ENCODE measurements at places on chromosomes 2 and 18.

GRCh38 chr2:48779019-48779716 lies 23.6 kb upstream of the LHCGR start:
- no peak for DNase-seq

DNA sequence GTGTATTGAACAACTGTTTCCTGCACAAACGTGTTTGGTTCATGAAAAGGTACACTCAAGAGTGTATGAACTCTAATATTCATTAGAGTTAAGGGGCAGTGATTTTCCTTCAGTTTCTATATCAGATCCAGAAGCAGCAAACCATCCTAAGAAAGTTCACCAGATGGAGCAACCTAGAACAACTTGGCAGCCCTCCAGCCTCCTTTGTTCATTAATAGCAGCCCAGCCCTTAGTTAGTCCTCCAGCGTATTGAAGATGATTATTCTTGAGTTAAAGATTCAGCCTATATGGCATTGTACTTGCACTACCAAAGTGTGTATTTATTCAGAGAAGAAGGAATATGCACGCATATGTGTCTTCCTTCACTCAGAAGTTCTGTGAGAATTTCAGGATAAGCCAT lies 365.5 kb downstream of the SETBP1 start:
- no peak for DNase-seq

- peak; percentile 23 for DNase-seq
Observed at GRCh38 chr18:55779691-55780585, 191.9 kb upstream of the TCF4 start.

GRCh38 chr2:110740747-110741349 lies 8.5 kb downstream of the ACOXL start:
- DNase-seq = no peak

DNA sequence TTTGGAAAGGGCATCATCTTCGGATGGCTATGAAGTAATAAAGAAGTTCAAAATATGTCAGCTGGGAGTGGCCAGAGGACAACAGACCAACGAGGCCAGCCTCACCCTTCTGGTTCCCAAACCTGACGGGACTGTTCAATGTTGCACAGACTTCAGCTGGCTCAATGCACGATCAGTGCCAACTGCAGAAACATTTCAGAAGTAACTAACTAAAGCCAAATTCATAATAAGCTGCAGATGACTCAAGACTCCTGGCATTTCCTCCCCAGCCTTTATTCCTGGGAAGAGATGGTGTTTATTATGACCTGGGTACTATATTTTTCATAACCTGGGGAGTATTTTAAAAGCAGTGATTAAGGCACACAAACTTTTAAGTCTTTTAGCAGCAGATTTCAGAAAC lies 3.8 kb upstream of the ATP6V1C2 start:
- DNase-seq = no peak

DNA sequence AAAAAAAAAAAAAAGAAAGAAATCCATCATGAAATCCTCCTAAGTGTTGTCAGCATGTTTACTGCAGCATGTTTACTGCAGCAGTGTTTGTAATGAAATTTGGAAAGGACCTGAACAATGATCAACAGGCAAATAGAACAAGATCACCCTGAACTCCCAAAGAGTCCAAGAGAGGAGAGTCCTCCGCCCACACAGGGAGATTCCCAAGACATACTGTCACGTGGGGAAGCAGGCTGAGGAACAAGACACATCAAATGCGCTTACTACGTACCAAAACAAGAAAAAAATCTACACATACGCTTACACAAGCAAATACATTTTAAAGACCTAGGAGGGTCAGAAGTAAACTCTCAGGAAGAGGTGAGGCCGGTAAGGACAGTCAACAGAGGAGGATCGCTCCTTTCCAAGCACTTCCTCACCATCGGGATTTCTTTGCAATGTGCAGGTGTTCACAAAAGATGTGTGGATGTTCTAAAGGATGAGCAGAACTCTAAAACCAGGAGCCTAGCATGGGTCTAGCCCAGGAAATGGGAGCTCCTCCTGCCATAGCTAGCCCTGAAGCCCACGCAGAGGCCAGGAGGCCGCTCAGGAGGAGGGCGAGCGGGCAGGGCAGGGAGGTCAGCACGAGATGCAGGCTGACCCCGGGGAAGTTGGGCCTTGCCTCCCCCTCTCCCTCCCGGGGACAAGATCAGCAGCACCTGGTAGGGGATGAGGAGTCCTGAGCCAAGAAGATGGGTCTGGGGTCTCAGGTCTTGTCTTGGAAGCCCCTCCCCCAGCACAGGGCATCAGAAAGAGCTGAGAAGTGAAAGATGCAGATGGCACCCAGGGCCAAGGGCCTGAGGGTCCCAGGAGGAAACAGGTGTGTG lies 66.4 kb downstream of the ZNF516 start:
- DNase-seq = no peak

DNA sequence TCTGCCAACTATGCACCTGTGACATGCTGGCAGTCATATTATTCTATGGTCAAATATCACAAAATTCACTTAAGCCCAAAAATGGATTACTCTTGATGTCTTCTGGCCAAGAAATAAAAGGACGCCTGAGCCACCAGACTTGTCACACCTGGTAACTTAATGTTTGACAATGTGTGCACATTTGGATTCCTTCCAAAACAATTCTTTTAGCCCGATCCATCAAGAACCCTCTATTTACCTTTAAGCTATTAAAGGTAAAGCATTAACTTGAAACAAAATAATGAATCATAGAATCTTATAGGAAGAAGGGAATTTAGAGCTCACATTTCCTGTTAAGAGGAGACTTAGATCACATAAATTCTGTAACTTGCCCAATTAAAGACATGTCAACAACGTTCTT lies 46.5 kb upstream of the NFU1 start:
- no peak for DNase-seq

- peak; percentile 38 for DNase-seq
Observed at GRCh38 chr2:232300894-232301387, 77.6 kb upstream of the ALPP start.

GRCh38 chr2:37877457-37878315 lies 47.4 kb upstream of the RMDN2 start:
- DNase-seq = peak; percentile 29

GRCh38 chr18:47283476-47283875 lies 32.0 kb upstream of the SKOR2 start:
- no peak for DNase-seq

DNA sequence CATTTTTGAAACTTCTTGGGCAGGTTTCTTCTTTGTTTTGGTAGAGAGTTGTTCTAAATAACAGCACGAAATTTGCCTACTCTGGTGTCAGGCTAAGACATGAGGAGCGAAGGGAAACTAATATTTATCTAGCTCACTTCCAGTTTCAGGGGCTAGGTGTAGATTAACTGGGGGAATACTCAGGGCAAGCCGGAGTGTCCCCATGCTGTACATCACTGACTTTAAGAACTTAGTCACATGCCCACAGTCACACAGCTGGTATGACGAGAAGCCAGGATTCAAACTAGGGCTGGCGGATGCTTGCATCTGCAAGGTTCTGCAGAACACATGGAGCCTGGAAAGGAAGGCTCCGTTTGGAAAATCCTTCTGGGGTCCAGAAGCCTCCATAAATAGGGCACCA lies 133.3 kb downstream of the ALPK2 start:
- DNase-seq = no peak

- no peak for DNase-seq
Observed at GRCh38 chr2:168118733-168119514, 128.5 kb downstream of the STK39 start.

DNA sequence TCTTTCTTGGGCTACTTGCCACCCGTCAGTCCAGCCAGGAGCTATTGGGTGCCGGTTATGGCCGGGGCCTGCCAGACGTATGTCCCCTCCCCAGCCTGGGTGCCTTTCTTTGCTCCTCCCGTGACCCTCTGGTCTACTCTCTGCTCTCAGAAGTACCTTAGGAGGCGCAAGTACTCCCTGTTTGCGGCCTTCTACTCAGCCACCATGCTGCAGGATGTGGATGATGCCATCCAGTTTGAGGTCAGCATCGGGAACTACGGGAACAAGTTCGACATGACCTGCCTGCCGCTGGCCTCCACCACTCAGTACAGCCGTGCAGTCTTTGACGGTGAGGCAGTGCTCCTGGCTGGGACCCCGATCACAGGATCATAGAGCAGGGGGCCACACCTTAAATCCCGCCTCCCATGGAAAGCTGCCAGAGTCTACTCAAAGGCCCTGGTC lies 99.5 kb downstream of the DYSF start:
- DNase-seq = no peak

GRCh38 chr2:88187038-88187676 lies 17.0 kb downstream of the THNSL2 start:
- peak; percentile 83 for DNase-seq

- DNase-seq = no peak
Observed at GRCh38 chr2:170360546-170361089, 182.7 kb downstream of the MYO3B start.

GRCh38 chr2:176508984-176509740 lies 239.9 kb downstream of the MTX2 start:
- no peak for DNase-seq

DNA sequence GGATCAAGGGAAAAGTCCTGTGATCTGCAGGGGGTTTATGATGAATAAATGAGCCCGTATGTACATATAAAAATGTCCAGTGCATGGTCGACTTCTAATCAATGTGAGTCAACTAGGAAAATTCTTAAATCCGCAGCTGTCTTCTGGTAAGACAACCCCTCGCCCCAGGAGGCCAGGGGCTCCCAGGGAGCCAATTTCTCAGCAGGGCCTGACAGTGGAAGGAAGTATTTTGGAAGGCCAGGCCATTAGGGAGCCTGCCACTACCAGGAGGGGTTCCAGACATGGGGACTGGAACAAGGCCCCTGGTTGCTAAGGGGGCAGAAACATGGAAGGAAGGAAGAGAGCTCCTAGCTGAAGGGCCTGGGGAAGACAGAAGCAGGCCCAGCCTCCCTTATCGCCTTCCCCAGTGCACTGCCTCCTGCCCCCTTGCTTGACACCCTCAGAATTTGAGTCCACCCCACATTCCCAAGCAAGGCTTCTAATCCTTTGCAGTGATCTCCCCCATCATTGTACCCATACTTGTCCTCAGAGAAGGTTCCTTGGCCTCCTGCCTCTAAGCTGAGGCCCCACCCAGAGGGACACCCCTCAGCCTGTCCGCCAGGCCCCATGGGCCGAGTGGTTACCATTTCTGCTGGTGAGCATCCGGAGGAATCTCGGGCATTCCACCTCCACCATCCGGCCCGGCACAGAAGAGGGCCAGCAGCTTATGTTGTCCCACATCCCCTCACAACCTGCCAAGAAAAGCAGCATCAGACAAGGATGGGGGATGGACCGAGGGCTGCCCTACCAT lies 45.9 kb downstream of the SCTR start:
- DNase-seq = no peak

GRCh38 chr2:50364511-50364910 lies 667.4 kb downstream of the NRXN1 start:
- DNase-seq = no peak

GRCh38 chr18:79664525-79665125 lies 15.0 kb upstream of the CTDP1 start:
- DNase-seq = no peak

DNA sequence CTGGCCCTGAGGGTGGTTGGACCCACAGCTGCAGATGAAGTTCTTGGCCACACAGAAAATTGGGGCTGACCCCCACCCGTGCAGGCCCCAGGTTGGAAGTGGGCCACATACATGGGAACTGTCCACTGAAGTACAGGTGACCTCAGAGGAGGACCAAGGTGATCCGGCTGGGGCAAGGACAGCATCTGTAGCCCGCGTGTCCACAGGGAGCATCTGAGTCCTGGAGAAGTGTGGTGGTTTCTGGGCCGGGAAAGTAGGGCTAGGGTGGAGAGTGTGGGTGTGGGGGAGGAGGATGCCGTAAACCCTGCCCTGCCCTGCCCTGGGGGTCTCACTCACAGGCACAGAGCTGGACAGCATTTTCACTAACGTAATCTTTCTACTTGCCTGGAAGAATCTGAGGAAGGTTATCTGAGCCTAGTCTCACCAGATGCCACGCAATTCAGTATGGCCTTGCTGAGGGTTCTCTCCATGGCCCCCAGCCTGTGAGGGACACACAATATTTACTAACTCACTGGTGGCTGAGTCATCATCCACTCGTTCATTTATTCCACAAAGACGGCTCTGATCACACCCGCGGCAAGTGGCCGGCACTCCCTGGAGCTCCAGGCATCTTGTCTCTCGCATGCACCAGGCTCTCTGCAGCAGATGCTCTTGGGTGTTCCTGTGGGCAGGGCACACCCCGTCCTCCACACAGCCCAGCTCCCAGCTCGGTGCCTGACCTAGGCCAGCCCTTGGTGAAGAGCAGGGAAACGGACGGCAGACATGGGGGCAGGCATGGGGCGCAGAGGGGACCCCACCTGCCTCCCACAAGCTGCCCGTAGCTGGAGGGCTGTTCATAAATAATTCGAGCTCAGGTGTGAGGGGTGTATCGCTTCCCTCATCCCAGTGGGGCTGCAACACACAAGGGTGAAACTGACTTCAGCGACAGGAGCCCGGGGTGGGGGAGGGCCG lies 51.2 kb downstream of the INHBB start:
- no peak for DNase-seq

GRCh38 chr2:170806548-170806947 lies 10.1 kb upstream of the GAD1 start:
- no peak for DNase-seq

DNA sequence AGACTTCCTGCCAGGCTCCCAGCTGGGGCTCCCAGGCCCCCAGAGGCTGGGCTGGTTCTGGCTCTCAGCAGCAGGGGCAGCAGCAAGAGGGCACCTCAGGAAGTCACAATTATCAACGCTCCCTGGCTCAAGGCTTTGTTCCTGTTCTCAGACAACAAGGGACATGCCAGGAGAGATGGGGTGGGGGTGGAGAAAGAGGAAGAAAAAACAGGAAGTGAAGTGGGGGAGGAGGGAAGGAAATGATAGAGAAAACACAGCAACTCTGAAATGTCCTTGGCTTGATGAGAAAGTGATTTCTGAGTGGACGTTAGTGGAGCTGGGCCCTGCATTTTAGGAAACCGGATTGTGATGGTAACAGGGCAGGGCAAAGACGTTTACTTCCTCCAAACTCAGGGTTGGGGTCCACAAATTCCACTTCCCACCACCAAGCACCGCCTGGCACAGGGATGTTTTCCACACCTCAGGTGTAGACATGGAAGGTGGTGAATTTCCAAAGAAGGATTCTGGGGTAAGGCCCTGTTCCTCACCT lies 40.4 kb downstream of the CYRIA start:
- no peak for DNase-seq

GRCh38 chr2:37570773-37571586 lies 100.5 kb downstream of the CDC42EP3 start:
- no peak for DNase-seq

DNA sequence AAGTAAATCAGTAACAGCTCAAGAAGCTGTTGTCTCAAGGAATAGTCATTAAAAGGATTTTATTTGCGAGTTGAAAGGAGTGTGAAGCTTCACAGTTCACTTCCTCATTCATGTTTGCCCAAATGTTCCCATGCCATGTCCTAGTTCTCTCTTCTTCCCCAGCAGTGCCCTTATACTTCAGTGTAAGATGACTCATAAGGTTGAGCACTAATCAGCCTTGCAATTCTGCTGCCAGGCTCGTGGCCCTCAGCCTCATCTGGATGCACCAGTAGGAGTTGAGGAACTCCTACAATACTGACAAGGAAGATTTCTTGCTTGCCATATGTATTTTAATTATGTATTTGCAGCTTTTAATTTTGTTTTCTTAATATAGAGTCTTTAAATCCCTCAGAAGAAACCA lies 1980.4 kb downstream of the SUCLG1 start:
- DNase-seq = no peak

- no peak for DNase-seq
Observed at GRCh38 chr18:70377317-70377799, 88.5 kb downstream of the SOCS6 start.

- no peak for DNase-seq
Observed at GRCh38 chr2:119441376-119442225, 9.9 kb downstream of the TMEM37 start.
